Cerebellar nuclear complex (tissue), 1 donor: ENCODE measurements at places on chromosomes 11 and 22.

GRCh38 chr11:115919341-115920091, 415.3 kb upstream of the CADM1 start:
- no peak for DNase-seq

- no peak for DNase-seq
Measured at GRCh38 chr11:64303109-64304031, 2.0 kb upstream of the ESRRA start.

GRCh38 chr11:129440028-129440713, 64.5 kb downstream of the BARX2 start:
- DNase-seq: no peak

DNA sequence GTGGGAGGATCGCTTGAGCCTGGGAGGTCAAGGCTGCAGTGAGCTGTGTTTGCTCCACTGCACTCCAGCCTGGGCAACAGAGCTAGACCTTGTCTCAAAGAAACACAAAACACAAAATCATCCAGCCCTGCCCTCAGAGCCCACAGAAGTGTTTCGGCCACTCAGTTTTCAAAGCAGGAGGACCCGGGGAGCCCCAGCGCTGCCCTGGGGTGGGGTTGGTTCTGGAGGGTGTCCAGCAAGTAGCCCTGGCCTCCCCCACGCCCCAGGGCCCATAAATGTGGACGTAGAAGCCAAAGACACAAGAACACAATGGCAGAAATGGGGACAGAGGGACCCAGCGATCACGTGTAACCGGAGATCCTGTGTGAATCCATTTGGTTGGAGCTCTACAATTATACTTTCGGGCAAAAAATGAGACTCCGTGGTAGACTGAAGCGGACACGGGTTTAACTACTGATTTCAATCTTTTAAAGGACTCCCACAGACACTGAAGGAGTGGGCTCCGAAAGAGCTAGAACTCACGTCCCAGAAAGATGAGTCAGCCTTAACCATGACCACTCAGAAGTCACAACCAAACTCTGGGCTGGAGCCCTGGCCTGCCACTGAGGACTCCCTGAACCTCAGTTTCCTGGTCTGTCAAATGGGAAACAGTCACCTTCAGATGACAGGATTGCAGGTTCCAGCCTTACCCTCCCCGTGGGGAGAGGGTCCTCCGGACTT, 9.0 kb upstream of the CYTH4 start:
- DNase-seq: no peak

DNA sequence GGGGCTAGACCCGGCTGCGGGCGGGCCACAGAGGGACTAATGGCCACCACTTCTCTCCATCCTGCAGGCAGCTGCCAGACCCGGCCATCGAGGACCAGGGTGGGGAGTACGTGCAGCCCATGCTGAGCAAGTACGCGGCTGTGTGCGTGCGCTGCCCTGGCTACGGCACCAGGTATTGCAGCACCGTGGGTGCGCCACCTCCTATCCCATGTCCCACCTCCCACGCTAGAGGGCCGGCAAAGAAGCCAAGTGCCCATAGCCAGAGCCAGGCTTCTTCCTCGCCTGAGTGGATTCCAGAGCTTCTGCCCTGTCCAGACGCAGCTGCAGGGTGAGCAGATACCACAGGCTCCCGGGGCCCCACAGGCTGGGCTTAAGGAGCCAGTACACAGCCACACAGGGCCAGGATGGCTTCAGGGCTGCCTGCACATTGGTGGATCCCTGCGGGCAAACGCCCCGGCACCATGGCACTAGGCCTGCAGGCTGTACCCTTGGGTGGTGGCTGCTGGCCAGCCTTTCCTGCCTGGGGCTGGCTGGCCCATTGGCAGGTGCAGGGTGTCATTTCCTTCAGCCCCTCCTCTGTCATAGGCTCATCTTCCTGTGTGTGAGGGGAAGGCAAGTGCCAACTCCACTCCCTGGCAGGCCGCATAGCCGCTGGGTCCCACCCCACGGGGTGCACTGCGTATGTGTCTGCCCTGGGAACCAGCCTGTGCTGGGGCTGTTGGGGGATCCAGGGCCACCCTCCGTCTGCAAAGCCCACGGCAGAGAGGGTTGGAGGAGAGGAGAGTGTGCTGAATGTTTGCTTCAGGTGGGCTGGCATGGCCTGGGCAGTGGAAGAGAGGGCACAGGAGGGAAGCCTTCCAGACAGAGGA, 16.5 kb upstream of the DGCR8 start:
- DNase-seq: no peak

- DNase-seq: no peak
Measured at GRCh38 chr11:78299000-78299710, 110.4 kb downstream of the USP35 start.

DNA sequence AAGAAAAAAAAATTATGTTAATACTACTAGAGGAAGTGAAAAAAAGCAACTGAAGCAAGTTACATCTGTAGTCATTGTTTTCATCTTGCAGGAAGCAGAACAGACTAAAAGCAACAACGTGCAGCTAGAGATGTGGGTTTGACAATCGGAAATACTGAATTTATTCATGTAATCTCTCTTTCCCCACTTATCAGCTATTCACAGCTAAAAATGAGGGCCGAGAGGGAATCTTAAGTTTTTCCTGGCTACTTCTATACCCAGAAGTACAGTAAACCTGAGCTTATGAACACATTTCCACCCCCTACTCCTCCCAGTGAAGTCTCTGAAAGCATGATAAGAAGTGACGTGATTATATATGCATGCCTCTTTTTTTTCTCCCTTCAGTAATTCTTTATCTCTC, 116.5 kb downstream of the SPON1 start:
- DNase-seq: no peak

DNA sequence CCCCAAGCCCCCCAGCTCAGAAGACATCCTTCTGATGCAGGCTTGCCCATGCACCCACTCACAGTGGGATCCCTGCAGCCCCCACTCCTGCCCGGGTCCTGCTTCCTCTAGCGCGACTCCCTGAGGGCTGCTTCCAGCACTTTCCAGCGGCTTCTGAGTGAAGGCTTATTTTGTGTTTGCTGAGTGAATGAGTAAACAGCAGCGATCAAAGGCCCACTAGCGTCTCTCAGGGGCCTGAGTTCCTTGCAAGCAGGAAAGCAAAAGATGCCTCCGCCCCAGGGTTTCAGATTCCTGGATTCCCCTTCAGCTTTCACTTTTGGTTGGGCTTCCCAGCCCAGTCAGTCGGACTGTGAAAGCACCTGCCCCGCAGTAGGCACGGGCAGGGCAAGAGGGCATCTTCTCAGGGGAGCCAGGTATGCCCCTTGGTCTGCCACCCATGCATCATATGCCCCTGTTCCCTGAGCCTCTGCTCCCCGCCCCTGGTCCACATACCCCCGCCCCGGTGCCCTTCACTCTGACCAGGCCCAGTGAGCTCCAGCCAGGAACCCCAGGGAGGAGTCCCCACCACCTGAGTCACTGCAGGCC, 9.2 kb downstream of the FADD start:
- no peak for DNase-seq

DNA sequence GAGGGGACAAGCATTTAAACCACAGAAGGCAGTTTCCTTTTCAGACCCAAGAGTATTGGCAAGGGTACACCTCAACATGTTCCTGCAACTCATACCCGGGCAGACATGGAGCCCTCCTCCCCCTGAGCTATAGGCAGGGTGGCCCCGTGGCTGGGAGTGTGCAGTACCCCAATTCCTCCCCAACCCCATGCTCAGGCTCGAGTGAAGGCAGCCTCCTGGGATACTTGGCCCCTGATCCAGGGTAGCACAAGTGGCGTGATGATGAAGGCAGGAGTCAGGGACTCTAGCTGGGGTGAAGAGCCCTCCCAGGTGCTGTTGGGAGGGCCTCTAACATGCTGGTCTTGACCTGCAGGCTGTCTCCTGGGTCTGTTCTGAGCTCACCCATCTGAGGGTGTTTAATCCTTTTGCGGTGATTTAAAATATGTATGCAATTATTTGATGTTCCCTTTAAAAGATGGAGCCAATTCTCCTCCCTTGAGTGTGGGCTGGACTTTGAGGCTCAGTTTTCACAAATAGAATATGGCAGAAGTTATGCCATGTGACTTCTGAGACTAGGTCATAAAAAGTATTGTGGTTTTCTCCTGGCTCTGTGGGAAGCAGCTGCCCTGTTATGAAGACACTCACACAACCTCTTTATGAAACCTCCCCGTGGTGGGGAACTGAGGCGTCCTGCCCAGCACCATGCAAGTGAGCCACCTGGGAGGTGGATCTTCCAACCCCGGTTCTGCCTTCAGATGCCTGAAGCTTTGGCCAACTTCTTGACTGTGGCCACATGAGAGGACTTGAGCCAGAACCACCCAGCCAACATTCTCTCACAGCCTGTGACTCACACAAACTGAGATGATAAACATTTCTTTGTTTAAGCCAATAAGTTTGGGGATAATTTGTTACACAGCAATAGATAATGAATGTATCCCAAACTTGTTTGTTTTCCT, 54.7 kb upstream of the NECTIN1 start:
- DNase-seq: no peak

DNA sequence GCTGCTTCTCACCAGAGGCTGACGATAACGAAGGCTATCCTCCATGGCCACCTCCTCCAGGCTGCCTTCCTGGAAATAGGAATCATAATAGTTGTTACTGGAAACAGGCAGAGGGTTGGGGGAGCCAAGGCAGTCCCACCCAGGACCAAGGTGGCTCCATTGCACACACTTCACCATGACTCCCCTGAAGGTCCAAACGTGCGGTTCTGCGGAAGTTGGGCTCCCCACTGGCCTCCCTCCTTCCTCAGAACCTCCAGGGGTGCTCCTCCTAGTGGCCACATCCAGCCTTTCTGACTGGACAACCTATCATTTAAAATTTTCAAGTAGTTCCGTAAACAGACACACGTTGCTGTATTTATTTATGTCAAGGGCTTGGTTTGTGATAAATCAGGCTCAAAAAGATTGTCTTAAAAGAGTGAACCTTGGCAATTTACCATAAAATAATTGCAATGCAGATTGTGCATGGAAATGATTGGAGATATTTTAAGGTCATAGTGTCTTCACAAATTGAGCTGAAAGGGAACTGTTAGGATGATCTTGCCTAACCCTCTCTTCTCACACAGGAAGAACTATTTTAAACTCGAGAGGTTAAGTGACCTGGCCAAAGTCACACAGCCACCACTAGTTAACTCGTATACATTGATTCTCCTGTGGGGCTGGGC, 1.4 kb upstream of the TCN2 start:
- DNase-seq: no peak

DNA sequence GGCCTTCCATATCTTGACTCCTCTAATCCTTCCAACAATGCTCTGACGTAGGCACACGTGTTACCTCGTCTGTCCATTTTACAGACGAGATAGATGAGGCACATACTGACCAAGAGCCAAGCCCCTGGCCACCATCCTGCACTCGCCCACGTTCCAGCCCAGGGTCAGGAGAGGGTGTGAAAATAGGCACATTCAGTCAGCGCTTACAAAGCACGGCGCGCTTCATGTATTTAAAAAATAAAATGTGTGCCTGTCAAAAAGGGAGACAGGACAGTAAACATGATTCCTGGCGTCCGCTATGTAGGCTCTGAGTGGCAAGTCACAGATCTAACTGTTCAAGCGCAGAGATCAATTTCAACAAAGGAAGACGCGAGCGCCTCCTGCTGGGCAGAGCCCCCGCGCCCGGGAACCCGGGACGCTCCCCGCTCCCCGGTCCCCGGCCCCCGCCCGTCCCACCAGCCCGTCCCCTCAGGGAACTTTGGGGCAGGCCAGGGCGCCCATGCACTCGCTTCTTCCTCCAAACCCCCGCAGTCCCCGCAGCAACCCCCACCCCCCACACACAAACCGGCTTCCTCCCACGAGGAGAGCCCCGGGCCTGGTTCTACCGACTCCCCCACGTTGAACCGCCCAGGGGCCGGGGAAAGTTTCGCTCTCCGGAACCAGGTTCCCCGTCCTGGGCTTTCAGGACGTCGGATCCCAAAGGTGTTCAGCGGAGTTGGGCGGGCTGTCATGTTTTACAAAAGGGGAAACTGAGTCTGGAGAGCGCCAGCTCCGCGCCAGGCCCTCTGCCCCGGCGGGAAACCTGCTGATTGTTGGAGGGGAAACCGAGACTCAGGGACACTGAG, 10.4 kb upstream of the C1QTNF6 start:
- peak; percentile 2 for DNase-seq

- DNase-seq: no peak
Measured at GRCh38 chr11:29300420-29300819, 716.4 kb downstream of the KCNA4 start.

- DNase-seq: no peak
Measured at GRCh38 chr11:72974487-72975205, 160.4 kb downstream of the ATG16L2 start.

DNA sequence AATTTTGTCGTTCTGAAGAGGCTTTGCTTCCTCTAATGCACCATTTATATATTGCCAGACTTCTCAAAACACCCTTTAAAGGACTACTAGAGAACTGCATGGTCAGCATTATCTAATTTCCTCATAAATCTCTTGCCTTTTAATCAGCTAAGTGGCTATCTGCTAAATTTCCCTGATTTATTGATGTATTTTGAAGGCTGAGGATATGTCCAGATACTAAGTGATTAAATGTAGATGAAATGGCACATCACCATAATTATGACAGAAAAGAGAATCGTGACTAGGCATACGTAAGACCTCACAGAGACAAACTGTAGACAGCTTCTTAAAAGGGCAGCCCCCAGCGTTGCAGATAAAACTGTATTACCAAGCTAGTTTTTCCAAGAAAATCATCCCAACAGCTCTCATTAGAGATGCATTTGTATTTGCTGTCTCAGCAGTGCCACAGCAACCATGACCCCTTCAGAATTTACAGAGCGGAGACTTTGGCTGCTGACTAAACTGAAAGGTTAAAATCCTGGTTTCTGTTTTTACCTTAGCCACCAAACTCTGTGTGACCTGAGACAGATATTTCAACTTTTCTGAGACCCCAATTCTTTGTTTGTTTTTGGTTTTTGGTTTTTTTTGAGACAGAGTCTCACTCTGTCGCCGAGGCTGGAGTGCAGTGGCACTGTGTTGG, 67.1 kb upstream of the SLN start:
- DNase-seq: no peak

DNA sequence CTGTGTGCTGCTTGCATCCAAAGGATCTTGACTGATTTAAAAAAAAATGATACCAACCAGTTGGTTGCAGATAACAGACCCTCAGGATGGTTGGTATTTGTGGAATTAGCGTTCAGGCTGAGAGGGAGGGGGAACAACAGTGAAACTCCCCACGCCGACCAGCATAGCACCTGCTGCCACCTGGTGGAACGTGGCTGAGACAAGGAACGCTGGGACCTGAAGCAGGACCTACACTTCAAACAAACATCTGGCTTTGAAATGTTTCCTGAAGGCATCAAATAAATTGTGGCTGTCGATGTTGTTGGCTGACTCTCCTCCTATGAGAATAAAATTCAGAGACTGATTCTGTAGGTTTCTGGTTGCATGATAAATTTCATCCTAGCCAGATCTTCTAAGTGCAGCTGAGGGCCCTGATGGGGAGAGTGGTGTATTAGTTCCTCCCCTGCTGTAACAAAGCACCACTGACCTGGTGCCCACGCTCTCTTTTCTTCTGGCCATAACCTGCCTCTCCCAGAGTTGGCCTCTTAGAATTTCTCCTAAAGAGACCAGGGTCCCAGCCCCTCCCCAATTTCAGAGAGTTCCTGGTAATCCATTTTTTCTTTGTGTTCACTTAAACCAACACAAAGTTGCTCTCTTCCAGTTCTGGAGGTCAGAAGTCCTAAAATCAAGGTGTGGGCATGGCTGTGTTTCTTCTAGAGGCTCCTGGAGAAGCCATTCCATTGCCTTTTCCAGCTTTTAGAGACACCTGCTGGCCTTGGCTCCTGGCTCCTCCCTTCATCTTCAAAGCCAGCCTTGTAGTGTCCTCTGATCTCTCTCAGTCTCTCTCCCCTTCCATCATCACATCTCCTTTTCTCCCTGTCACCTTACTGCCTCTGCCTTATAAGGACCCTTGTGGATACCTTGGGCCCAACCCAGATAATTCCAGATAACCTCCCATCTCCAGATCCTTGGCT, 17.3 kb downstream of the APOL2 start:
- DNase-seq: no peak
